ENCODE measurements at places on chromosomes 2 and 18.

- DNase-seq, result peak; percentile 54
Measured at GRCh38 chr2:236661762-236662110, 92.1 kb downstream of the ACKR3 start.

GRCh38 chr18:68764016-68764415 lies 33.9 kb upstream of the CCDC102B start:
- DNase-seq, result peak; percentile 38

DNA sequence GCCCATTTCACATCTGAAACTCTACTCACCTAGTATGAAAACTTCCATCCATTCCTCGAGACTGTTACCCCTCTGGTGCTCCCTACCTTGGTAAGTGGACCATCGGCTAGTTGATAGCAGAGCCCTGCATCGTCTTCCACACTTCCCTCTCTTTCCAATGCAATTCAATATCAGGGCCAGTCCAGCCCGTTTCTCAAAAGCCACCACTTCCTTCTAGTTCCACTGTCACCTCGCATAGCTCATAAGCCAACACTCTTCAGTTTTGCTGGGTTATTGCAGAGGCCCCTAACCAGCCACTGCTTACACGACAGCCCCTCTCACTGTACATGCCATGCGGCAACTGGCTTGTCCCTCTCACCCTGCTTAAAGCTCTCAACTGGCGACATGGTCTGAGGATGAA lies 10.2 kb upstream of the ZNF407 start:
- DNase-seq, result no peak

GRCh38 chr2:30799366-30799765 lies 7.9 kb downstream of the CAPN13 start:
- no peak for DNase-seq

DNA sequence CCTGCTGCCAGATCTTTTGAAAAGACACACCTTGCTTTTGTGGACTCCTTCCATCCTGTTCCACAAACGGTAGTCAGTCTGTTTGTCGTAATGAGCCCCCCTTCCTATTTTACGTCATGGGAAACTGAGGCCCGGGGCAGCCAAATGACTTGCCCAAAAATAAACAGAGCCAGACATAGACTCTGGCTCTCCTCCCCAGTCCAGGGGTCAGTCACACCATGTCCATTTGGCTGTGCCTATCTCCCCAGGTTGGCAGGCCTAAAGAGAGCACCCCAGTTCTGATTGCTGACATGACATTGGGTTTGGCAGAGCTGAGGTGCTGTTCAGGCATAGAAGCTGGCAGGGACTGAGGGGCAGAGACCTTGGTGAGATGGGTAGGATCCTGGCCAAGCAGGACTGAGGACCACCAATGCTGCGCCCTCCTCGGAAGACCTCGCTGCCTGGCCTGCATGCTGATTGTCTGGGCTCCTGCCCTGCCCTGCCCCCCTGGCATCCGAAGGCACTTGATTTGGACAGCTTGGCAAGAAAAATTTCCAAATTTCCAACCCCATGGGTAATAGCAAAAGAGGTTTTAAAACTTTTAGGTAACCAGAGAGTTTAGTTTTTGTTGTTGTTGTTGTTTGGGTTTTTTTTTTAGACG lies 335.4 kb downstream of the DYSF start:
- no peak for DNase-seq

DNA sequence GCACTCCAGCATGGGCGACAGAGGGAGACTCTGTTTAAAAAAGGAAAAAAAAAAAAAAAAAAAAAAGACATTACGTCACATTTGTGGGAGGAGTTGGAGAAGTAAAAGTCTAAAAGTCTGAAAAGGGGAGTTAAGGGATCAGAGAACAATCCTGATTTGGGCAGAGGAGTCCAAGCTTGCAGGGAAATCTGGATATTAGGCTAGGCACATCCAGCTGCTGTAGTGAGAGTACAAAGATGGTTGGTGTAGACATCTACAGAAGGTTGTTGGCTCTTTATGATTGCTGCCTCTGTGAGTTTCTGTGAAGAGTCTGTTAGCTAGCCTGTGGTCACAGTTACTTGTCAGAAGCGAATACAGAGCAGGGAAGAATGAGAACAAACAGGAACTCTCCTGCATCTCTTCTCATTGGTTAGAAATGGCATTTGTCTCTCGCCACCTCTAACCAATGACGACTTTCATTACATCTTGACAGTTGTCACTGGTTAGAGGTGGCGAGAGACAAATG lies 3.3 kb upstream of the OSBPL6 start:
- no peak for DNase-seq

- DNase-seq, result peak; percentile 96
Measured at GRCh38 chr18:54224379-54225014, at the start of gene MBD2. Gene MBD2, minus strand, starts transcription at chr18:54224669. Its CDS starts 110 bp downstream, at chr18:54224559.

DNA sequence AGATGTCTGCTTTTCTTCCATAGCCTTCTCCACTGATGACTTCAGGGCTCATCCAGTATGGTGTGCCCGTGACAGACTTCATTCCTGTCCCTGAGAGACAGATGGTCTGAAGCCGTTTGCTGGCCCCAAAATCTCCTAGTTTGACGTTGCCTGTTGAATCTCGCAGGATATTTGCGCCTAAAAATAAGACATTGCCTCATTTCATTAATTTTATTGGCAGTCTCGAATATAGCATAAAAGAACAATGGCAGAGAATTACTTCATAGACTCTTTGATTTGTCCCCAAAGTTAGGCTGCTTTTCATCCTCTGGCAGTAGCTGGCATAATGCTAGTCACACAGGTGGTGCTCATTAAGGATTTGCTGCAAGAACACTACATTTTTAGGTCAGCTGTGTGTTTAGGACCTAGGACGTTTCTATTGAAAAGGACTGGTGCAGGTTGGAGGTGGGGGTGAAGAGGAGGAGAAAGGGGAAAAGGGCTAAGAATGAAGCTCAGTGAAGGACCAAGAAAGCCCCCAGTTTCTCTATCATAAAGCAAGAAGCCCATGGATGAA lies 14.7 kb upstream of the ERCC3 start:
- no peak for DNase-seq

GRCh38 chr2:154696369-154696768 lies 2.1 kb upstream of the KCNJ3 start:
- DNase-seq, result no peak

DNA sequence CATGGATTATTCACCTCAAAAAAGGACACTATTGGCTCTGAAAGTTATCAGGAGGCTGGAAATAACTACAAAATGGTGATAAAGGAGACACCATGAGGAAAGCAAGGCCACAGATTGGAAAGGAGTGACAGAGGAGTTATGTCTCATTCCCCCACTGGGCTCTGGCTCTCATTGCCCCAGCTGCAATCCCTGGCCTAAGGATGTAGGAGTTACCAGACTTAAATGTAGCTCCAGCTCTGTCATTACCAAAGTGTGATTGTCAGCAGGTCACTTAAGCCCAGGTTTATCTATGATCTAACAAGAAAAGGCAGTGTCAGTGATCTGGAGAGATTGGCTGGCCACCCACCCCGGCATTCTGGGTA lies 1228.2 kb upstream of the DDX18 start:
- no peak for DNase-seq

DNA sequence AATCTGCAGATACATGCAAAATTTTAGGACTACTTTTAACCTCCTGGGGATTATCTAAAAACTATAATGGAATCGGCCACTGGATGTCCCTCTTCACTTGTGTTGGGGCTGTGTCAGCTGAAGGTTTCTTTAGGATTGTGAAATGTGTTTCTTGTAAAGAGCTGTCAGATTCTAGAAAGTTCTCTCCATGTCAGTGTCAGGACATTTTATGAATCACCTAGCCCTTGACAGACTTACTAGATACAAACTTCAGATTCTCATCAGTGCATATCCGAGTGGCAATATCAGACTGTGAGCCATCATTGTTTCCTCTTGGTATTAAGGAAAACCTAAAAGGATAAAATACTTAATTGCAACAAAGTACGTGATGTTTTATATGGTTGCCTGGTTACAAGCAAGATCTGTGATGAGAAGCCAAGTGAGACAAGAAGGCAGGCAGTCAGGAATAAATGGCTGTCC lies 107.3 kb downstream of the CPS1 start:
- DNase-seq, result no peak

GRCh38 chr18:27004056-27004829 lies 138.7 kb upstream of the AQP4 start:
- DNase-seq, result peak; percentile 13

- no peak for DNase-seq
Measured at GRCh38 chr18:7070466-7070865, 47.1 kb downstream of the LAMA1 start.

GRCh38 chr2:184304006-184304405 lies 294.3 kb upstream of the ZNF804A start:
- DNase-seq, result peak; percentile 15

- peak; percentile 5 for DNase-seq
Measured at GRCh38 chr2:233928594-233929351, 11.6 kb downstream of the TRPM8 start.

DNA sequence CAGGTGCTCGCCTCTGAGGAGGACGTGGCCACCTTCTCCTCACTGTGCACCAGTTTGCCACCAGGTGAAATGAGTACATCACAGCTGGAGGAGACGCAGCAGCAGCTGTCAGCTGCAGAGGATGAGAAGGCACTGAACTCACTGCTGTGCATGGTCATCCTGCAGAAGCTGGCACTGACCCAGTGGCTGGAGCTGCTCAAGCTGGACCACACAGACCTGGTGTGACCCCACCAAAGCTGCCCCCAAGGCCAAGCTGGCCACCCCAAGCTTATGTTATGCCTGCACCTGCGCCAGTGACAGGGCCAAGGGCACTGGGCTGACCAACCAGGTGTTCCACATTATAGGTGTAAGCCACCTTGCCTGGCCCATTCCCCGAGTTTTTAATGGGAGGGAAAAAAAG lies 19.3 kb downstream of the CLK1 start:
- no peak for DNase-seq

GRCh38 chr18:62632788-62633455 lies 82.4 kb upstream of the PHLPP1 start:
- no peak for DNase-seq

- peak; percentile 12 for DNase-seq
Measured at GRCh38 chr2:215137741-215138340, 585 bp downstream of the ABCA12 start.

DNA sequence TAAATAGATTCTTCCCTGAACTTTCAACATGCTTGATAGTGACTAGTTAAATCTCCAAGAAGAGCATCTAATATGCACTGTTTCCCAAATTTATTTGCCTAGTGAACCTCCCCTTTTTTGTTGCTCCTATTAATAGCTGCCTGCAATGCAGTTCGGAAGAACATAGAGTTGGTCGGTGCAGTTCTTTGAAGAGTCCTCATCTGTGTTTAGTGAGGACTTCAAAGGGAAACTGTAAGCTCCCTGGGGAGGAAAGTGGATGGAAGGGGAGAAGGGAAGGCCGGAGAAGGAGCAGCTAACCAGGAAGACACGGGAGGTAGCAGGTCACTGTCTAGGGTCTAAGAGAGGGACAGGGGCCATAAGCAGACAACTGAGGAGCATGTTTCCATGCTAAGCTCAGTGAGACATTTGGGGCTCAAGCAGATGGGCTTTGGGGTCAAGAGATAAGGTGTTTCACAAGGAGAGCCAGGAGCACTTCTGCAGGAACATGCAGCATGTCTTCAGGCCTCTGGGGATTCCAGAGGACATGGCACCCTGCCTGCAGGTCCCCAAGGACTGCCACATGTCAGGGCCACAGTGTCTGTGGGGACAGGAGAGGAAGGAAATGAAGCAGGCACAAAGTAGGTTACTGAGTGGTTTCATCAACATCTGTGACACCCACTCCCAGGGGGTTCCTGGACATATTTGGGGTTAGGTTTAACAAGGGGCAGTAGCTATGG lies 48.7 kb upstream of the ANXA4 start:
- DNase-seq, result no peak

- peak; percentile 14 for DNase-seq
Measured at GRCh38 chr18:68181956-68182355, 533.0 kb downstream of the TMX3 start.

GRCh38 chr2:6957031-6957714 lies 40.0 kb downstream of the RNF144A start:
- DNase-seq, result no peak

- peak; percentile 74 for DNase-seq
Measured at GRCh38 chr18:7601246-7601615, 34.1 kb downstream of the PTPRM start.

DNA sequence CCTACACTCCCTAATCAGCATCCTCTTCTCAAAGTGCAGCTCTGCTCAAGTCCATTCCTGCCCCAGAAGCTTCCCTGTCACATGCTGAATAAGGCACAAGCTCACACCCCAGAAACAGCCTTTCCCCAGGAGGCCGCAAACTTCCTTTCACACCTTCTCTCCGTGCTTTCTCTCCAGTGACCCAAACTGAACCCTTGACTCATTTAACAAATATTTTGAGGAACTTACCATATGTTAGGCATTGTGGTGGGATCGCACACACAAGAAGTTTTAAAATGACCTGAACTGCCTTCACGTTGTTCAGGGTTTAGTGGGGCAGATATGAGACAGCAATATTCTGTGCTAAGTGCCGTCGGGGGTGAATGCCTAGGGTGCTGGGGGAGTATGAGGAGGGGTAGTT lies 161.3 kb downstream of the INSIG2 start:
- DNase-seq, result peak; percentile 85

GRCh38 chr2:232315923-232316299 lies 62.6 kb upstream of the ALPP start:
- no peak for DNase-seq

- DNase-seq, result no peak
Measured at GRCh38 chr2:134315471-134315870, 61.6 kb downstream of the MGAT5 start.
